ENCODE measurements at places on chromosomes 1 and 21.

- DNase-seq, result no peak
Measured at GRCh38 chr1:62494137-62494536, 57.3 kb downstream of the USP1 start.

DNA sequence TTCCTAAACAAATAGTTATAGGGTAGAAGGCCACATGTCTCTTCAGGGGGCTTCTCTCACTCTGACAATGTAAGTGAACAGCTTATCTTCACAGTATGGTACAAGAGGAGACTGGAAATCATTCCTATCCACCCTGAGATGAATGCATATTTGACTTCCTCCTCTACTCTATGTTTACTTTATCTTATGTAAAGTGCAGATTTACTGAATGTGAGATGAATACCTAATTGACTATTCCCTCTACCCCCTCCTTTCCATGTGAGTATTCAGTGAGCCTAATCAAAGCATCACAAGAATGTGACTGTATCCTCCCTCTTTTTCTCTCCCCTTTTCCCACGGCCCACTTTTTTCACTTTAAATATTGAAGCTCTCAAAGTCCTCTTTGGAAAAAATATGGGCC, 132.5 kb downstream of the BACH1 start:
- no peak for DNase-seq

- DNase-seq, result no peak
Measured at GRCh38 chr1:56125316-56125715, 454.0 kb downstream of the PLPP3 start.

GRCh38 chr1:7558481-7558880, 212.6 kb upstream of the VAMP3 start:
- no peak for DNase-seq

DNA sequence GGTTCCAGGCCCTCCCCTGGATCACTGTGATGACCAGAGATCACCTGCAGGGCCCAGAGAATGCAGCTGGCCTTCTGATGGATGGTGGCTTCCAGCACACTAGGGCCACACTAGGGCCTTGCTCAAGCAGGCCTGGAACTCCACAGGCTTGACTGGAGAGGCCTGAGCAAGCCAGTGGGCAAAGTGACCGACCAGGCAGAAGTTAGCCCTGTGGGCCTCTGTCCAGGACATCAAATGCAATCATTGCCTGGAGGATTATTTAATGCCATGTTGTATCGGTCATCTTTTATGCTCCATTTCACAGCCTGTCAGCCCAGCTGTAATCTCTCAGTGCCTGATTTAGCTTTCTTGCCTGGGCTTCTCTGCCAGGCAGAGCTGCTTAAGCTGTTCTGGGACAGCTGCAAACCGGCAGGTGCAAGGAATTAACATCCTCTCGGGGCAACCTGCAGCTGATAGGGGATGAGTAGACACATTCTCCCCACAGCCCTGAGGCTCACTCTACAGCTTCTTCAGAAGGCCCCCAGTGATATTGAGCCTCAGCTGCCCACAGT, 17.7 kb downstream of the NENF start:
- peak; percentile 88 for DNase-seq

DNA sequence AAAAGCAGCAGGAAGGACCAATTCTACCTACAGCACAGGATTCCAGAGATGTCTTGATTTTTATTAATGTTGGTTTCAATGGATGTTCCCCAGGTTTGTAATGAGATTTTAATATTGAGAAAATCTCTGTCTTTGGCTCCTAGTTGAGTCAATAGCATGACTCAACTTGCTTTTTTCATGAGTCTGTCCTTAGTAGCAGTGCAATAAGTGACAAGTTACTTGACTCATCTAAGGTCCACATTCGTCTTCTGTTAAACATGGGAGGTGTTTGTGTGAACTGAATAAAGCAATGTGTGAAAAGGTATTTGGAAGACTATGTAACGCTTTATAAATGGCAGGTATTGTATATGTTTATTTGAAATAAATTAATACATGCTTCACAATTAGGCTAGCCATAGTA, 645.0 kb upstream of the PTBP2 start:
- DNase-seq, result no peak

DNA sequence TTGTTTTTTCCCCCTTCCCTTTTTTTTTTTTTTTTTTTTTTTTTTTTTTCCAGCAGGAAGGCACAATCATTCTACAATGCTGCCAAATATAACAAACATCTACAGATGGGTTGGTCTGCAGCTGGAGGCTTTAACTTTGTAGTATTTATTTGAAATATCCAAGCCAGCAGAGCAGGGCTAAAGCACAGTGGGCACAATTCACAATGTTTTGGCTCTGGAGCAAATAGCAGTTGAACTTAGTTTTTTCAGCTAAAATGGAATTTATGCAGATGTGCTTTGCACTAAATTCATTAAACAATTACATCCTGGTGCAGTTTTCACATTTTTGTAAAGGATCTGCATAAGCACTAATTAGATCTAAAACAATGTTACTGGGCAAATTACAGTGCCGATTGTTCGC, 39.8 kb upstream of the ZBTB18 start:
- DNase-seq, result no peak

DNA sequence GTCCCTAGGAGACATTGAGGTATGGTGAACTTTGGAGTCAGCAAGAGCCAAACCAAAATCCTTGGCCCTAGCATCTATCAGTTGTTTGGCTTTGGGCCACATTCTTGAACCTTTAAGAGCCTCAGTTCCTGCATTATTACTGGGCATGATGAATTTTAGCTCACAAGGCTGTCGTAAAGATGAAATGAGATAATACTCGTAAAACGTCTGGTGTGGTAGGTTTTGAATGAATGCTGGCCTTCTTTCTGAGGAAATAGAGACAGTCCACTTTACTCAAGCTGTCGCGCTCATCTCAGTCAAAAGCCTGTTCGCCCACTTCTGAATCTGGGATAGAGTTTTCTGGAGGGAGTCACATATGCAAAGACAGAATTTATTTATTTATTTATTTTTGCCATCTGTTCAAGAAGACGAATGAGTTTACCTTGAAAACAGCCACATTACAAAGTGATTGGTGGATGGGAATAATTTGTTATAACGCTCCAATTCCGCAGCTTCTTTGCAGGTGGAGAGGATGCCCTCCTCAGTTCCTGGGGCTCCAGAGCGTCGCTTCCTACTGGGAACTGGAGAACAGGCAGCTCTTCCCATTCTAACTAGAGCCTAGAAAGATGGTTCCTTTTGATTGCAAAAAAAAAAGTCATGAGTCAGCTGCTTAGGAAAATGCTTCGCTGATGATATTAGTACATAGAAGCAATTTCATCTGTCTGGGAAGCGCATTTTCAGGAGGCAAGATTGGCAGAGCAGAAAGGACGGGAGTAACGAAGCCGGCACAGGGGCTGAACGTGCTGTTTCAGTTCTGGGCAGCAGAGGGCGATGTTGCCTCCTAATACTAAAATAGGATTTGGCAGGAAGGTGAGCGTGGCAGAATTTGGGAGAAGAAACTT, 49.9 kb upstream of the CYP2J2 start:
- DNase-seq, result peak; percentile 53

All from SK-N-DZ (cell line).